ENCODE measurements at places on chromosomes 4 and X. TPM values are rescaled to one million over a fixed set of nuclear protein-coding genes. Genes with fewer than 3 reads are reported as not detected.
A peak's percentile ranks its signal among the peaks of the same experiment; 100 is the strongest.

GRCh38 chrX:17741123-17741511 lies 3.8 kb downstream of the SCML1 start:
- no peak for DNase-seq

DNA sequence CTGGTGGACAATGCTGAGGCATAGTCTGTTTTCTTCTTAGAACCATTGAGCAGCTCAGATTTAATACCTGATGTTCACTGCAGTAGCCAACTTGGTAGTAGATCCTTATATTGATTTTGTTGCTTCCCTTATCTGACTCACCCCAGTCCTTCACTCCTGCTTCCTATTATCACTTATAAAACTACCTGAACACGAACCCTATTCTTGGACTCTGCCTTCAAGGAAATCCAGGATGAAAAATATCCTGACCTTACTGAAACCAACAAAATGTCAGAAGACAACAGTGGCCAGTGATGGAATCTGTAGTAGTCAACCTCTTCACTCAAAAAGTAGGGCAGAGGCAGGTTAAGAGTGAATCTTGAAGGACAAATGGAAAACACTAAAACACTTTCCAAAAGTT lies 98.1 kb downstream of the CPEB2 start:
- no peak for DNase-seq

DNA sequence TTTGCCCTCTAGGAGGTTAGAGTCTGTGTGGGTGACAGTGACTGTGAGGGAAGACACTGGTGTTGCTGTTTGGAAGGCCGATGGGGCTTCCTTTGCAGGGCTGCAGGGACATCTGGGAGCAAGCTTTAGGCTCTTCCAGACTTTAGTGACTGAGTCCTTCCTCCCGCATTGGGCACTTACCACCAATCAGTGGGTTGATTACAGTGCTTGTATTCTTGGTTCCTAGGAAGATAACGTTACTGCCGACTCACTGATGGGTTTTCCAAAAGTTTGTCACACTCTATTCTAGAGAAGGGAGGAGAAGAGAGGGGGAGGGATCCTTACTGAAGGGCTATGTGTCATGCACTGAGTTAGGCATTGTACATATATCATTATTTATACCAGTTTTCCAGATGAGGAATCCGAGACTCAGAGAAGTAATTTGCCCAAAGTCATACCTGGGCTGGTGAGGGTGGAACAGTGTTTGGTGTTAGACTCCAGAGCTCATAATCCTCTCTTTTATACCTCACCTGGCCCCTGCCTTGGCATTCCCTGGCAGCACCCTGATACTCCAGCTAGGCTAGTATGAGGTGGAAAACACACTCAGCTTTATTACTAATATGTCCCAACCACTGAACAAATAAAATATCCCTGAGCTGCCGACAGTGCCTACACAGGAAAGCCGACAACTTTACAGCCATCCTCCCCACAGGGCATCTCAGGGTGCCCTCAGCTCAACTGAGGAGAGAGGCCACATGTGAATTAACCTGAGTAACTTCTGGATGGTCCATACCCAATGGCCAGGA lies 3.8 kb downstream of the CHST7 start:
- DNase-seq = peak; percentile 75

GRCh38 chrX:37776283-37776986 lies 3.4 kb upstream of the CYBB start:
- DNase-seq = no peak

The REPS2 gene
- total RNA-seq = 0.18 TPM

The XAGE2 gene
- not detected for total RNA-seq
